ENCODE measurements at places on chromosomes 3 and 15. TPM values are rescaled to one million over a fixed set of nuclear protein-coding genes. Genes with fewer than 3 reads are reported as not detected.

DNA sequence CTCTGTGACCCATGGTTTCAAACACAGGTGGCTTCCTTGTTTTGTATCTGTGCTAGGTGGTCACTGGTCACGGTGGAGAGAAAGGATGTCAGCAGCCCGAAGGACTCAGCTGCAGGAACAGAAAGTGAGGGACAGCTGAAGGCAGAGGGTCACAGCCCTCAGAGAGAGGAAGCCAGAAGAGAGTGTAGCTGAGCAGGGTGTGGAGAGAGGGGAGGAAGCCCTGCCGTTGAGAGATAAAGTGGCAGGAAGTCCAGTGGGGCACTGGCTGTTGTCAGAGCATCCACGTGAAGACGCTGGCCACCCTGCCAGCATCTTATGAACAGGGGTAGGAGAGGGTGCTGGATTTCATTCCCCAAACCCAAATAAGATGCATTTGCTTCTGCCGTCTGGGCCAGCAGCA lies 36.9 kb downstream of the LIMD1 start:
- no peak for DNase-seq
- no peak overlapping the region for H3K4me3 ChIP-seq
- peak overlapping the region; percentile 10 for H3K27ac ChIP-seq
- H3K36me3 ChIP-seq, result no peaks in the 10 kb centered on the region
- H3K4me1 ChIP-seq, result peaks cover 23% of the 10 kb centered on the region

GRCh38 chr15:41423979-41424659 lies 7.2 kb downstream of the RTF1 start:
- H3K27me3 ChIP-seq, result no peaks in the 10 kb centered on the region
- DNase-seq, result no peak

GRCh38 chr3:89411201-89411600 lies 303.8 kb downstream of the EPHA3 start:
- DNase-seq, result no peak
- H3K4me3 ChIP-seq, result peak overlapping the region; percentile 1
- peaks cover 36% of the 10 kb centered on the region for H3K4me1 ChIP-seq

- DNase-seq, result peak; percentile 94
- H3K27me3 ChIP-seq, result peaks cover 17% of the 10 kb centered on the region
- no peak overlapping the region for H3K27ac ChIP-seq
- no peaks in the 10 kb centered on the region for H3K36me3 ChIP-seq
- H3K4me3 ChIP-seq, result no peak overlapping the region
Measured at GRCh38 chr15:69523010-69524001, 70.7 kb downstream of the RPLP1 start.

GRCh38 chr3:51946796-51947195 lies 4.6 kb downstream of the PARP3 start:
- H3K27me3 ChIP-seq, result peaks cover 7% of the 10 kb centered on the region
- no peaks in the 10 kb centered on the region for H3K36me3 ChIP-seq
- H3K4me1 ChIP-seq, result peaks cover 9% of the 10 kb centered on the region
- H3K4me3 ChIP-seq, result no peak overlapping the region
- H3K27ac ChIP-seq, result peak overlapping the region; percentile 19

DNA sequence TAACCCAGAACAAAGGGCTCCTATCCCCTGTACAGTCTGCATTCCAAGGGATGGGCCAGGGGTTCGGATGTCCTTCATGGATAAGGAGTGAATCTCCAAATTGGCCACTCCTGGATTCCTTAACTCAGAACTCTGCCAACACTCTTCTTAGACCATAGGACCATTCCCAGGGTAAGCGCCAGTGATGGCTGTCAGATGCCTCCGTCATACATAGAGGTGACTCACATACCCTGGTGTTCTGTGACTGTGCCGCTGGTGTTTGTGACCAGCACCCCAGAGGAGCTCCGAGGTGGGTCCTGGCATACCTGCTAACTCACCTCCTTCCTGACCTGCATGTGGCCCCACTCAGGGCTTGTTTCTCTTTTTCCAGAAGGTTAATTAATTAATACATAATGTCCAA lies 134.7 kb downstream of the KLF13 start:
- DNase-seq, result no peak
- H3K4me1 ChIP-seq, result peaks cover 4% of the 10 kb centered on the region
- H3K36me3 ChIP-seq, result no peaks in the 10 kb centered on the region
- H3K4me3 ChIP-seq, result no peak overlapping the region

DNA sequence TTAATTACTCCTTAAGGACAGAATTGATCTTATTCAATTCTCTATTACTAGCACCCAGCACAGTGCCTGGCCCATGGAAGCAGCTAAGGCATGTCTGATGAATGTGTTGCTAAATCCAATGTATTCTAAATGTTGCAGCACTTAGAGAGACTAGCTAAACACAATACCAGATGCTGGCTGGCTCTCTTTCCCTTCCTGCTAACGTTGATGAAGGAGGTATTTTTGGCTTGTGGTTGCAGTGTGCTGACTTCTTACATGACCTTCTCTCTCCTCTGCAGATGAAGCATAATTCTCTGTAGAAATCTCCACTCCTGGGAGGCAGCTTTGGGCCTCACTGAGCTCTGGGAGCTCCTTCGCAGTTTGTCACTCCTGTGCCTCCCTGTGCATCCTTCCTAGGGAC lies 183.6 kb downstream of the PEX5L start:
- no peak for DNase-seq
- H3K27ac ChIP-seq, result no peak overlapping the region
- H3K4me1 ChIP-seq, result no peaks in the 10 kb centered on the region
- H3K4me3 ChIP-seq, result no peak overlapping the region
- no peaks in the 10 kb centered on the region for H3K27me3 ChIP-seq

DNA sequence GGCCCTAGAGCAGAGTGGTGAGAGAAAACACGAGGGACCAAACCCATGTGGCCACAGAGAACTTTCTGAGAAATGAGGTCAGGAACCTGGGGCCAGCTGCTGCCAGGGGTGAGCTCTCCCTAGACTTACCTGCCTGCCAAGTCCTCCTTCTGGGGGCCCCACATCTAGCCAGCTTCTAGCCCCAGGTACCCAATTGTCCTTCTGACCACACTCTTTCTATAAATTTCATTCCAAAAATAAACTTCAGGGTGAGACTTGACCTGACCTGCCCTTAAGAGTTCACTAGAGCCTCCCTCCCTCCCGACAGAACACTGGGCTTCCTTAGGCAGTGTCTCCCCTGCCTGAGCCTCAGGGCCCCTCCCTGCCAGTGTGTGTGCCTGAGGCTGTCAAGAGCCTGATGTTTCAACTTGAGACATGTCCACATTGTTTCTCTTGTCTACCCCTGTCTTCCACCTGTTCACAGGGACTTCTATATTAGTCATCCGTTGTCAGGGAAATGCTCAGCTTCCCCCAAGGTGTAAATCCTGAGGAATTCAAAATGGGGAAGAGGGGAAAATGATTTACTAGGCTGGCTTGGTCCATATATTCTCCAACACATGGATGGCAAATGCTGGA lies 312.8 kb upstream of the TLE3 start:
- no peak overlapping the region for H3K4me3 ChIP-seq
- DNase-seq, result no peak
- peaks cover 32% of the 10 kb centered on the region for H3K4me1 ChIP-seq
- peaks cover 6% of the 10 kb centered on the region for H3K36me3 ChIP-seq
- peaks cover 2% of the 10 kb centered on the region for H3K27me3 ChIP-seq

GRCh38 chr3:31688984-31689383 lies 156.3 kb downstream of the STT3B start:
- no peaks in the 10 kb centered on the region for H3K4me1 ChIP-seq
- no peak overlapping the region for H3K27ac ChIP-seq
- no peak for DNase-seq
- no peaks in the 10 kb centered on the region for H3K27me3 ChIP-seq
- no peak overlapping the region for H3K4me3 ChIP-seq
- H3K36me3 ChIP-seq, result peaks cover 6% of the 10 kb centered on the region

DNA sequence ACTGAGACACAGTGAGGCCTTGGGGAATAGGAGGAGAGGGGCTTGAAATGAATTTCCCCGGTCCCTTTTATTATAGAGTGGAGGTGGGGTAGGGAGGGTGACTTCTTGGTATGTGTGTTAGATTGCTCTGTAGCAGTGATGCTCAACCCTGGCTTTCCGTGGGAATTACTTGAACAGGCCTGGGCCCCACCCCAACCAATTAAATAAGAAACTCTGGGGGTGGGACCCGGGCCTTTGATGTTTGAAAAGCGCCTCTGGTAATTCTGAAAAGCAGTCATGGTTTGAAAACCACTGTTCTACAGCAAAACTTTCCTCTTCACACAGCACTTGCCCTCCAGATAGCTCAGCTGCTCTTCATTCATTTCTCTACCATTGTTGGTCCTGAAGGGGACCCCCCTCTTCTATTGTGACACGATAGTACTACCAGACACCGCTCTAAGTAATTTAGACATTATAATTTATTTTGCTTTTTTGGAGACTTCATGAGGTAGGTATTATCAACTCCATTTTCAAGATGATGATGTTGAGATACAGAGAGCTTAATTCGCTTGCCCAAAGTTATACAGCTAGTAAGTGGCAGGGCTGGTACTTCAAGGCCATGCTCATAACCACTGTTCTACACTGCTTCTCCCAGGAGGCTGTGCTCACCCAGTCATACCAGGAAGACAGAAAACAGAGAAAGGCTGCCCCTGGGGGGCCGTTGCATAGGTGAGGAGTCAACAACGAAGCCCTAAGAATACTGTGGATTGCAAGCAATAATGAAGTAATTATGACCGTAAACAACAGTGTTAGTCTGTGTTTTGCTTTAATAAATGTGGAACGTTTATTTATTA lies 176.2 kb downstream of the PEX5L start:
- H3K36me3 ChIP-seq, result no peaks in the 10 kb centered on the region
- no peaks in the 10 kb centered on the region for H3K27me3 ChIP-seq
- no peak overlapping the region for H3K4me3 ChIP-seq
- H3K4me1 ChIP-seq, result no peaks in the 10 kb centered on the region
- no peak overlapping the region for H3K27ac ChIP-seq

DNA sequence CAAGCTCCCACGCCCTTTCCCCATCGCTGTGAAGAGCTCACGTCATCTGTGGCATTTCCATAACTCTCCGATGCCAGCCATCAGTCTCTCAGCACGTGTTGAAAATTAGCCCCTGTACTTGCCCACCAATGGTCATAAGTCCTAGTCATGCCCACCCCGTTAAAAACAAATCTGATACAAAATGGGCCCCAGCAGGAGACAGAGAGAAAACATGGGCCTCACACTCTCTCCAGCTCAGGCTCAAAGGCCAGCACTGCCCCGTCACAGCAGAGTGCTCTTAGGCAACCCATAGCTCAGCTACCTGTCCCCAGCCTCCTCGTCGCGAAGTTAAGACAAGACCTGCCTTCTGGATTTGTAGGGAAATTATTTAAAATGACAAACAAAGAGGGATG lies 5.2 kb downstream of the GOLGA8B start:
- no peak for DNase-seq
- peak overlapping the region; percentile 5 for H3K27ac ChIP-seq
- H3K4me1 ChIP-seq, result peaks cover 7% of the 10 kb centered on the region
- H3K27me3 ChIP-seq, result peaks cover 8% of the 10 kb centered on the region
- no peaks in the 10 kb centered on the region for H3K36me3 ChIP-seq

GRCh38 chr15:68512052-68512451 lies 66.7 kb upstream of the CORO2B start:
- no peak for DNase-seq
- H3K36me3 ChIP-seq, result no peaks in the 10 kb centered on the region
- H3K27ac ChIP-seq, result no peak overlapping the region
- H3K4me3 ChIP-seq, result no peak overlapping the region

DNA sequence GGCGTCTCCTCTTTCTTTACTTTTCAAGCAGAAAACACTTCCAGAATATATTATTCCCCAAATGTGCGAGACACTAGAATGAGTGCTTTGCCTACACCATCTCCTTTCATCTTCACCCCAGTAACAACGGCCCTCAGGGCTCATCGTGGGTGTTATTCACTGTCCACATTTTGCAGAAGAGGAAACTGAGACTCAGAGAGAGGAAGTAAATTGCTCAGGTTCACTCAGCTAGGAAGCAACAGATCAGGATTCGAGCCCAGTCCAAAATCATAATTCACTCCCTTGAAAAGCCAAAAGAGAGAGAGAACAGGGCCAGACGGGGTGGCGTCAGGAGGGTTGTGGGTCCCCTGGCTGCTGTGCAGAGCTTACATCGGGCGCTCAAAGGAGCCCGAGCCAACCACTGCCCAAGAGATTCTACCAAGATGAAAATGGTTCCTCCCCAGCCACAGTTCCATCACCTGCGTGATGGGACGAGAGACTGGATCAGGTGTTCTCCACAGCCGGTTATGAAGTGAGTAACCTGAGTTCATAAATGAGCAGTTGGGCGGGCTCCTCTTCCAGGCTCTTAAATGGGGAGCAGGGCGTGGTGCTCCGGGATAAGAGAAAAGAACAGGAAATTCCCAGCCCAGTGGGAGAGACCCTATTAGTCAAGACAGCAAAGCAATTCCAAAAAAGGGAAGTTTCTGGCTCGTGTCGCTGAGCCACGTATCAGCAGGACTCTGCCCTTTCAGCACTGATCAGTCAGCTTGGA lies 48.6 kb upstream of the FLNB start:
- DNase-seq, result no peak
- H3K27ac ChIP-seq, result no peak overlapping the region
- no peak overlapping the region for H3K4me3 ChIP-seq
- peaks cover 4% of the 10 kb centered on the region for H3K4me1 ChIP-seq
- H3K27me3 ChIP-seq, result no peaks in the 10 kb centered on the region

- H3K36me3 ChIP-seq, result peaks cover 3% of the 10 kb centered on the region
- H3K27me3 ChIP-seq, result no peaks in the 10 kb centered on the region
- H3K4me3 ChIP-seq, result no peak overlapping the region
- DNase-seq, result no peak
Measured at GRCh38 chr3:69119138-69119537, 3.3 kb downstream of the LMOD3 start.

GRCh38 chr3:114143817-114144216 lies 35.0 kb downstream of the DRD3 start:
- no peak for DNase-seq
- H3K4me1 ChIP-seq, result peaks cover 7% of the 10 kb centered on the region
- H3K36me3 ChIP-seq, result peaks cover under 1% of the 10 kb centered on the region
- H3K4me3 ChIP-seq, result no peak overlapping the region

GRCh38 chr3:70780790-70781189 lies 468.4 kb upstream of the MDFIC2 start:
- no peak overlapping the region for H3K27ac ChIP-seq
- H3K36me3 ChIP-seq, result no peaks in the 10 kb centered on the region
- H3K4me1 ChIP-seq, result no peaks in the 10 kb centered on the region
- no peak overlapping the region for H3K4me3 ChIP-seq

GRCh38 chr3:177673112-177673914 lies 476.0 kb upstream of the TBL1XR1 start:
- H3K36me3 ChIP-seq, result peaks cover 3% of the 10 kb centered on the region
- H3K27ac ChIP-seq, result no peak overlapping the region
- no peak for DNase-seq
- H3K4me3 ChIP-seq, result no peak overlapping the region

- H3K27me3 ChIP-seq, result no peaks in the 10 kb centered on the region
- peak overlapping the region; percentile 87 for H3K27ac ChIP-seq
- DNase-seq, result no peak
- peaks cover 10% of the 10 kb centered on the region for H3K4me1 ChIP-seq
- H3K36me3 ChIP-seq, result peaks cover 2% of the 10 kb centered on the region
- H3K4me3 ChIP-seq, result no peak overlapping the region
Measured at GRCh38 chr15:41934843-41935242, 37.5 kb downstream of the EHD4 start.

The SPTSSB gene
- 0.20 TPM for total RNA-seq

The SLC28A1 gene
- total RNA-seq, result not detected

The SLCO2A1 gene
- total RNA-seq, result 0.33 TPM

The C2CD4A gene
- not detected for total RNA-seq

The GNAT1 gene
- not detected for total RNA-seq

The ROBO2 gene
- total RNA-seq, result 26.0 TPM

The PHLDB2 gene
- 45.8 TPM for total RNA-seq

The CFAP20DC gene
- total RNA-seq, result 12.8 TPM

The SCG5 gene
- total RNA-seq, result 25.1 TPM

The PPM1M gene
- 4.4 TPM for total RNA-seq

The TRPC1 gene
- 13.3 TPM for total RNA-seq

The SLC51B gene
- total RNA-seq, result not detected

Data from neural crest cell (in vitro differentiated cells).